ENCODE measurements at places on chromosomes 6 and 20. TPM values are rescaled to one million over a fixed set of nuclear protein-coding genes. Genes with fewer than 3 reads are reported as not detected.

The PHACTR2 gene
- 243 TPM for total RNA-seq

The OPRM1 gene
- total RNA-seq = not detected

The ZSCAN9 gene
- total RNA-seq = 17.3 TPM

The HLA-DPA1 gene
- total RNA-seq = 16.8 TPM

The BIRC7 gene
- 0.27 TPM for total RNA-seq

The LPIN3 gene
- total RNA-seq = 5.2 TPM

The CCN5 gene
- total RNA-seq = 0.13 TPM

The PRICKLE4 gene
- 3.3 TPM for total RNA-seq

The RBM24 gene
- 4.8 TPM for total RNA-seq

The TOP1 gene
- total RNA-seq = 55.9 TPM

The ANKEF1 gene
- 2.8 TPM for total RNA-seq

The SLC35D3 gene
- total RNA-seq = not detected

The DACT2 gene
- total RNA-seq = not detected

The PNLDC1 gene
- not detected for total RNA-seq

The TNNC2 gene
- total RNA-seq = not detected

The MUC21 gene
- total RNA-seq = not detected

The TSHZ2 gene
- total RNA-seq = not detected

The RFX6 gene
- total RNA-seq = not detected

The POPDC3 gene
- total RNA-seq = 0.14 TPM

The HCK gene
- total RNA-seq = not detected

The EYS gene
- total RNA-seq = not detected

The HLA-DRA gene
- not detected for total RNA-seq

The SDCBP2 gene
- 4.1 TPM for total RNA-seq

The RHAG gene
- not detected for total RNA-seq

The NNAT gene
- not detected for total RNA-seq

The CLPSL1 gene
- not detected for total RNA-seq

The C20orf141 gene
- not detected for total RNA-seq

The LTB gene
- total RNA-seq = 0.80 TPM

The OXT gene
- total RNA-seq = not detected

The GPX5 gene
- total RNA-seq = not detected

The TMEM151B gene
- total RNA-seq = 0.13 TPM

The WFDC5 gene
- total RNA-seq = not detected

The ULBP3 gene
- 19.4 TPM for total RNA-seq

The ECT2L gene
- total RNA-seq = not detected

The DPM1 gene
- total RNA-seq = 91.2 TPM

The CD93 gene
- total RNA-seq = 495 TPM

The TINAG gene
- total RNA-seq = not detected

The IP6K3 gene
- total RNA-seq = not detected

The NOX3 gene
- not detected for total RNA-seq

The GTSF1L gene
- total RNA-seq = not detected

The SMPDL3A gene
- 7.3 TPM for total RNA-seq

The NMBR gene
- total RNA-seq = not detected

The BPIFB2 gene
- not detected for total RNA-seq

The MUC22 gene
- total RNA-seq = not detected

The SLC17A3 gene
- not detected for total RNA-seq

Measured in thoracic aorta endothelial cell (primary cell).